Mesothelial cell of epicardium (in vitro differentiated cells): ENCODE measurements at places on chromosomes 16 and 17.

GRCh38 chr16:88444826-88445582 lies 8.1 kb upstream of the ZFPM1 start:
- DNase-seq = no peak

- DNase-seq = no peak
Measured at GRCh38 chr17:27562777-27563455, 68.1 kb upstream of the LGALS9 start.

GRCh38 chr17:42548070-42548837 lies 4.5 kb upstream of the HSD17B1 start:
- peak; percentile 70 for DNase-seq

- no peak for DNase-seq
Measured at GRCh38 chr16:80806927-80807340, 2.5 kb upstream of the CDYL2 start.

- DNase-seq = peak; percentile 66
Measured at GRCh38 chr16:4263504-4264436, 9.1 kb downstream of the TFAP4 start.

- no peak for DNase-seq
Measured at GRCh38 chr17:67038861-67039365, 5.4 kb upstream of the CACNG1 start.

DNA sequence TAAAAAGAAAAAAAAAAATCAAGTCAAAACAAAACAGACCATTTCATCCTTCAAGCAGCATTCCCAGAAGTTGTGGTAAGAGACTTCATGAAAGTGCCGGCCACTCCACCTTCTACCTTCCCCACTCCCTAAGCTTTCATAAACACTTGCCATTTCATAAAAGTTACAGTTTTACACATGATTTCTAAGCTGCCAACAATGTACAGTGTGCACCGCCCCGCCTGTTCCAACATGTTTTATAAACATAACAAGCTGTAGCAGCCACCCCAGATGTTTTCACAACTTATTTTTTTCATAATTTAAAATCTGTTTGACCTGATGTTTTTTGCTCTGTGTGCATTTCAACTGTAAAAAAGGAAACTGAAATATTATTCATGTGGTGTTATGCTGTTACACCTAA lies 608.1 kb downstream of the TOX3 start:
- DNase-seq = no peak

GRCh38 chr16:88777471-88778270 lies 7.3 kb downstream of the PIEZO1 start:
- no peak for DNase-seq

- no peak for DNase-seq
Measured at GRCh38 chr16:23948949-23949411, 113.2 kb downstream of the PRKCB start.

- DNase-seq = no peak
Measured at GRCh38 chr16:29920288-29921033, 5.6 kb downstream of the KCTD13 start.

GRCh38 chr16:11534262-11534661 lies 52.5 kb downstream of the LITAF start:
- no peak for DNase-seq

DNA sequence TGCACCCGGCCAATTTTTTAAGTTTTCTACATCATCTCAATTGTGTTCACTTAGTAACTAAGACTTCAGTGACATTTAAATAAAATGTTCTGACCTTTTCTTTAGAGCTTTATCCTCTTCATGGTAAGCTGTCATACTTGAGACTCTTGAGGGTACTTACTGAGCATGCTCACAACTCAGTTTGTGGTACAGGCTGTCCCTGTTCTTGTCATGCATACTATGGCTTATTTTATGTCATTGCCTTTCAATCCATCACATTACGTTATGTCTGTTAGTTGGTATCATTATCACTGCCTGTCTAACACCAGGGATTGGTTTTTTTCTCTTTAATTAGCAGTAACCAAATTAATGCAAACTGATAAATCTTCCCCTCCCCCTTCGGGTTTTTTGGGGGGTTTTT lies 41.9 kb upstream of the RHBDL3 start:
- DNase-seq = no peak

DNA sequence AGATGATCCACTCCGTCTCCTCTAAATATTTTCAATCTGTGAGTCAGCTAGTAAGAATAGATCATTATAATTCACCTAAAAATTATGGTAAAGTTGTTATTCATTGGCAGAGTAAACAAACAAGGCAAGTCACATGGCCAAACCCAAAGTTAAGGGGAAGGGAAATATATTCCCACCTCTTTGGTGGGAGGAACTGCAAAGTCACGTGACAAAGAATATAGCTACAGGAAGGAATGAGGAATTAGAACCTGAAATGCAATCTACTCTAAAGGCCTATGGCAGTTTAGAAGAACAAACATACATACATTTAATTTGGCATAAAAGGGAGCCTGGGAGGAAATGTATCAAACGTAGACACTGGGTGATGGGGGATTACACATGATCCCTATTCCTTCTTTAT lies 48.9 kb downstream of the NOG start:
- no peak for DNase-seq

- DNase-seq = no peak
Measured at GRCh38 chr16:17743578-17743977, 272.8 kb upstream of the XYLT1 start.

- no peak for DNase-seq
Measured at GRCh38 chr17:48261297-48261880, 153.8 kb downstream of the SNX11 start.

DNA sequence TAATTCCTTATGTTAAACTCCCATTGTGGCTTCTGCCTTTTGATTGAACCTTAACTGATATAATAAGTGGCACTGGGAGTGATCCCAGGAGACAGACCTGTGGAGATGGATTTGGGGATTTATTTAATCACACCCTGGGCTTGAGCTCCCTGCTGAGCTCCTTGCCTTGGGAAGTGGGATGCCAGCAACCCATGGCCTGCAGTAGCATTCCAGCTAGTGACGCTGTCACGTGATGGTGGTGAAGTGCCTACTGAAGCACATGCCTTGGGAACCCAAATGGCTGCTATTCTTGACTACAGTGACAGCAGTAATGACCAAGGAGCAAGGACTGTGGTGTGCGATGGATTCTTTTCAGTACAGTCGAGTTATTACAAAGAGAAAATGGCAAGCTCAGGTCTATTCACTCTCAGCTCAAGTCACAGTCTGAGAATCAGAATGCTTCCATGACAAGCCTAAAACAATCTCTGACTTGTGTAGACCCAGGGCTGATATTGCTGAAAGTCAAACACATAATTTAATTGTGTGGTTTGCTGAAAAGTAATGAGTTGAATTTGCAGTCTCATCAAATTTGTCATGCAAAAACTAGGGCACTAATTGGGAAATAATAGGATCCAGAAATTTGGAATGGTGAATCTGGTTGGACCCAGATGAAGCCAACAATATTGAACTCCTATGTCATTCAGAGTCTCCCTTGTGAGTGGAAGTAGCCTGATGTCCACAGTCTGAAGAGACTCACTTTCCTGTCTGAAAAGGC lies 47.1 kb downstream of the BCL7C start:
- no peak for DNase-seq

DNA sequence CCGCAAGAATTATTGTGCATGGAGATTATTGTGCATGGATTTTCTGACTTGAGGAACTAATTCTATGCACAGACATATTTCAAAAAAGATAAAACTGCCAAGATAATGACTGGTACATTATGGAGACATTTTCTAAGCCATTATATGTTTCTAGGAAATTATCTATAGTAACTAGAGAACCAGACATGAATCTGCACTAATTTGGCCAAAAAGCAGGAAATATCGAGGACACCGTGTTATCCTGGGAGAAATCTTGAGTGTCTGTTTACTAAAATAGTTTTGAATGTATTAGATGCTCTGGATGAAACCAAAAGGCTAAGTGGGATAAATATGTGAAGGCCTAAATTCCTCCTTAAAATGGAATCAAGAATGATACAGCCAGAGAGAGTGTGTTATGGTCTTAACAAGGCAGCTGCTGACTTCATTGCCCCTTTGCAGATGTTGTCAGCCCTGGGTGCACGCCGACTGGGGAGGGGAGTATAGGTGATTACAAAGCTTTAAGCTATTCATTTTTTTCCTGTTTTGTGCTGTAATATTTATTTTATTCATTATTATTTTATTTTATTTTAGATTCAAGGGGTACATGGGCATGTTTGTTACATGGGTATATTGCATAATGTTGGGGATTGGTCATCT lies 226.7 kb downstream of the UTP18 start:
- DNase-seq = no peak

DNA sequence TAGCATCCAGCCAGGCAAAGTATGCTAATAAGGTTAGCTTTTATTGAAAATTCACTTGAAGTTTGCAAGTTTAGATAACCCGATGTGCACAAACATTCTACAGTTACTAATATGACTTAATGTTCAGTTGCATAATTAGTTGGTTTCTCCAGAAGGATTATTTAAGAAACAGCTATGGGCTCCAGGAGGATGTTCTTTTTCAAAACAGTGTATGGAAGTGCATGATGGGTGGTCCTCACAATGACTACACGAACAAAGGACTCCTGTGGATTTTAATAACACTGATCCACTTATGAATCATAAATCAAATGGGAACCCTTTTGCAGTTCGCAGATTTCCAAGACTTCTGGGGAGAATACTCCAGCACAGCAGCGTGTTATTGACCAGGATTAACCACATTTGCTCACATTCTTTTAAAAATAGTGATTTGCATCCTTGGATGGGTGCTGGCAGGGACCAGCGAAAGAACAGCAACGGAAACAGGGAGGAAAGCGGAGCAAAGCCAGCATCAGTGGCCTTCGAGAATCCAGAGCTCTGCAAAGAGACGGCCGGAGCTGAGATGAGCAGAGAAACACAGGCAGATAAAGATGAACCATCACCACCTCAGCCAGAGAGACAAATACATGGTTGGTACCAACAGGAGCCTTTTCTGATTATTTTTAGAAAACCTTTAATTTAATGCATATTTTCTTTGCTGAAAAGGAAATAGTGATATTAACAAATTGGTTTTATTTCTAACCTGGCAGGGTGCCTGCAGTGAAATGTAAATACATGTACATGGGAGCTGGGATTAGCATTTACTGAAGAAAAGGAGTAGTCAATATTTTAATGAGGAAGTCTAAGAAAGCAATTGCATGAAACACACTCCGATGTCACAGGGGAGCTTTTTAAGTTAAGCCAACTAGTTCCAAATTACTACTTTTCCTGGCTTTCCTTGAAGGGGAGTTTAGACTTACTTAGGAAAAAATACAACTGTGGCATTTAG lies 623.2 kb upstream of the ZFHX3 start:
- DNase-seq = no peak

DNA sequence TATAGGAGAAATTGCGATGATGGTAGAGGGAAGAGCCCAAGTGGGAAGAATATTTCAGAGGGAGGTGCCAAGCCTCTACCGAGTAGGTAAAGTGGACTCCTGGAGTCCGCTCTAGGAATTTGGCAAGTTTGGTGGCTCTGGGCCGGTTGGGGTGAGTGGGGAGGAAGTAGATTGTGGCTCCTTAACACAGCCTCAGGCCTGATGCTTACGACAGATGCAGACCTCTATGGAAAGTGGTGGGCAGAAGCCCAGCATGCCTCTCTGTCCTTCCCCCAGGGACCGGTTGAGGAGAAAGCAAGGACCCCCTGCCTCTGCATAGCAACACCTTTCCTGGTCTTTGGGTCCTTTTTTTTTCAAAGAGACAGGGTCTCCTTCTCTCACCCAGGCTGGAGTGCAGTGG lies 55.9 kb upstream of the SIAH1 start:
- no peak for DNase-seq

DNA sequence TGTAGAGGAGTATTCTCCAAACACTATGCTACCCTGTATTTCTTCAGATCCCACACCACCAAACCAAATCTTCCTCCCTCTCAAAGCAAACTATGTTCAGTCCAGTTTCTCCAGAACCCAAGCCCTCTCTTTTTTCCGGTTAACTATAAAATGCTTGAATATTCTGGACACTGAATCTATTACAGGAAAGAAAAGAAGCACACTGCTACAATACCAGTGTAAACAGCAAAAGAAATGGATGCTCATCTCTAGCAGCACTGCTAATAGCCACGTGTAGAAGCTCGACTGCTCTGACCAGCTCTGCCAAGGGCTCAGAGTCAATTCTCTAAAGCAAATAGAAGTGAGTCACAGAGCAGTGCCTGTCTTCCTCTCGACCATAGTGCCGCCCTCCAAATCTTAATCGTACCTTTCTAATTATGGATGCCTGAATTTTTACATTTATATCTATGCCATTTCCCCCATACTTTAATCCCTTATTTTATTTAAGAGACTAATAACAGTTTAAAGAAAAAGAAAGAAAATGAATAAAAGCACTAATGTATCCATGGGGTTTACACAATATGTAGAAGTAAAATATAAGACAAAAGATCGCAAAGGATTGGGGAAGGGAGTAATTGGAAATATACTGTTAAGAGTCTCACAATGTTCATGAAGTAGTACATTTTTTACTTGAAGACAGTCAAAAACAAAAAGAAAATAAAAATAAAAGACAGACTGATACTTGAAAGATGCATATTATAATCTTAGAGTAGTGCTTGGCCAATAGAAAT lies 154.5 kb downstream of the PARN start:
- DNase-seq = no peak

DNA sequence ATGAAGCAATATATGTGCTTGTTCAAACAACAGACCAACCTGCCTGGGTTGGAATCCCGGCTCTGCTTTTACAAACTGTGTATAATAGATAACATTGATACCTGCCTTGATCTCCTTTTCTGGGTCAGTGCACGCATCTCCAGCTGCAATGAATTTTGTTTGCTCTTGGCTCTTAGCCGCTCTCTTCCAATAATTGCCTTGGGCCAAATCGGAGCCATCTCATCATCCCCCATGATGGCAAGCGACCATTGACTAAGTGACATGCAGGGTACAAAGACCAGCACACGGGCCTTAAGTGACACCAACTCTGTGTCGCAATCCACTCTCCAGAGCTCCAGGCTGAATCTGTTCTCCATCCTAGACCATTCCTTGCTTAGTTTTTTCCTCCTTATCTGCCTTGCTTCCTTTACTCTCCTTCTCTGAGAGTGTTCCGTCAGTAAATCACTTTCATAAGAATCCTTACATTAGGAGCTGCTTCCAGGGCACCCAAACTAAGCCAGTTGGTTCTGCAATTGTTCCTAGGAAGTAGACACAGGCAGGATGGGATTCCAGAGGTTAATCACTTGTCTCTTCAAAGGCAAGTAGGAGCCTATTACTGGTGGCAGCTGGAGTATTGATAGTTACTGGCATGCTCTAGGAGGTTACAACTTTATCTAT lies 134.2 kb downstream of the ABCA8 start:
- DNase-seq = no peak
